ENCODE measurements at places on chromosomes 1 and 21. TPM values are rescaled to one million over a fixed set of nuclear protein-coding genes. Genes with fewer than 3 reads are reported as not detected.

GRCh38 chr1:58422436-58422835, 124.1 kb downstream of the OMA1 start:
- no peak for DNase-seq

GRCh38 chr1:200666309-200666708, 3.4 kb downstream of the DDX59 start:
- DNase-seq = no peak

- peak; percentile 25 for DNase-seq
These were observed 6.6 kb downstream of the ANGPTL1 start for GRCh38 chr1:178864326-178864725.

DNA sequence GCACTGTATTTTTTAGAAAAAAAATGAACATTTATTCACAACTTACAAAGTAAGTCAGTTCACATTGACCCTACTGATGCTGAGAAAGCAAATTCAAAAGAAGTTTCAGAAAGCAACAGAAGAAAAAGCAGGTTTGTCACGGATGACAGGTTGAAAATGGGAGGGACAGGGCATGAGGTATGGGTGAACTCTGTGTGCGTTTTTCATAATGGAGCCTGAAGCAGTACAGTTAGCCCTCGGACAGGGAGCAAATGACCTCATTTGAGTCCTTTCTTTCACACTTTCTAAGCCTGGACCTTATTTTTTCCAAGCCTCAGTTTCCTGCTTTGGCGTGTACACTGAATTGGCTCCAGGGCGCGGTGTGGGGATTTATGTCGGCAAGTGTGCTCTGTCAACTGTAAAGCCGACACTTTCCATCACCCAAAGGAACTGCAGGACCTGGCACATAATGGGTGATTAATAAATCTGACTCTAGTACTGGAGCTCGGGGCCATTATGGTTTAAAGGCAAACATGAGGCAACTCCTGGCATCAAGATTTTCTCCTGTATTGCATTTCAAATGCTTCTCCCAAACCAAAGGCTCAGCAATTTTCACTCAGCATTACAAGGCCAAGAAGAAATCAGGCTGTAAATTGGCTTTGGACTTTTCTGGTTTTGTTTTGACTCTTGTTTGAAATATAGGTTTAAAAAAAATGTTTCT, 345.5 kb upstream of the DUSP10 start:
- no peak for DNase-seq

- DNase-seq = no peak
These were observed 129.2 kb downstream of the ROR1 start for GRCh38 chr1:63902844-63903589.

GRCh38 chr1:160056648-160057169, 13.3 kb downstream of the KCNJ10 start:
- no peak for DNase-seq

The EPRS1 gene
- 138 TPM for total RNA-seq

The KCNN3 gene
- total RNA-seq = 1.5 TPM

The AKIRIN1 gene
- total RNA-seq = 87.0 TPM

The KRTAP12-2 gene
- total RNA-seq = 1.8 TPM

Measured in A673 (cell line).